GM03348 (cell line): ENCODE measurements at places on chromosomes 13 and 19.

- DNase-seq: peak; percentile 7
Measured at GRCh38 chr19:23957660-23958281, 43.1 kb downstream of the ZNF726 start.

DNA sequence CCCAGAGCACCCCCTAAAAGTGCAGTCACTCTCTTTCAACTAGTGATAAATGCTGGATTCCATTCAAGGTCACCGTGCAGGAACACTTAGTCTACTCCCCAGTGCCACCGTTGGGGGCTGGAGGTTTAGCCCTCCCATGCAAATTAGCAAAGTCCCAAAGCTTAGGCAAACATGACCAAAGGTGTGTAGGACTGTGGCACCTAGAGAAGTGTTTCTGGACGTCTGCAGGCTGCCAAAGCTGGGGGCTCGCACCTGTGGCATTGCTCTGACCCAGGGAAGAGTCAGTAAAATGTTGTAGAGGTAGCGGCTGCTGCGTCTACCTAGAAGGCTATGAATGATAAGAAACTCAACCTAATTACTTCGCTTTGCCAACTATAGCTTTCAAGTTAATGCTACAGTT, 13.9 kb downstream of the COL4A1 start:
- no peak for DNase-seq

- DNase-seq: peak; percentile 93
Measured at GRCh38 chr13:79405831-79406596, at the start of gene RBM26. RBM26 (minus strand) TSS chr13:79406255; CDS start chr13:79405774, 481 bp downstream.

- no peak for DNase-seq
Measured at GRCh38 chr13:110265682-110266430, 41.1 kb downstream of the COL4A1 start.

DNA sequence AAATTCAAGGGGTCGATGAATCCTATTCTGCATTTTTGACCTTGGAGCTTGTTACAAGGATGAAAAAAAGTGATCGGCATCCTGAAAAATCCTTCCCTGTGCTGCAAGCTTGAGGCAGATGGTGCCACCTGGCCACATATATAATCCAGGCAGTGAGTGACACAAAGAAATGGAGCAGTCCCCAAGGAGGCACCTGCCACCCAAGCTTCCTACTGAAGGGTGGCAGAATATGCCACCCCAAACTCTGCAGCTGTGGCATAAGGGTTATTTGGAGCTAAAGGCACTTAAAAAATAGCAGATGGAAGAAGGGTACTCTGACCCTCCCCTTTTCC, 15.4 kb downstream of the TMEM272 start:
- DNase-seq: no peak

GRCh38 chr13:105116966-105117365, 1418.5 kb downstream of the EFNB2 start:
- DNase-seq: no peak

DNA sequence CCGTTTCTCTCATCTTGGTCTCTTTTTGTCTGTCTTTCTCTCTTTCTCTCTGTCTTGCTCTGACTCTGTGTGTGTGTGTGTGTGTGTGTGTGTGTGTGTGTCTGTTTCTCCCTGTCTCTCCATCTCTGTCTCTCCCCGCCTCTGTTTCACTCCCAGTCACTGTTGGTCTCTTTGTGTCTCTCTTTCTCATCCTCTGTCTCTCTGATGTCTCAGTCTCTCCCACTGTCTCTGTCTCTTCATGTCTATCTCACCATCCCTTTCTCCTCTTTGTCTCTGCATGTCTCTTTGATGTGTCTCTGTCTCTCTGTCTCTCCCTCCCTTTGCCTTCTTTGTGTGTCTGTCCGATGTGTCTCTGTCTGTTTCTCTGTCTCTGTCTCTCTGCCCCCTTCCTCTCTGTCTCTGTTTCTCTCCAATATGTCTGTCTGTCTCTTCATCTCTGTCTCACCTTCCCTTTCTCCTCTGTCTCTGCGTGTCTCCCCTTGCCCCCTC, 2.5 kb downstream of the NFIC start:
- no peak for DNase-seq

DNA sequence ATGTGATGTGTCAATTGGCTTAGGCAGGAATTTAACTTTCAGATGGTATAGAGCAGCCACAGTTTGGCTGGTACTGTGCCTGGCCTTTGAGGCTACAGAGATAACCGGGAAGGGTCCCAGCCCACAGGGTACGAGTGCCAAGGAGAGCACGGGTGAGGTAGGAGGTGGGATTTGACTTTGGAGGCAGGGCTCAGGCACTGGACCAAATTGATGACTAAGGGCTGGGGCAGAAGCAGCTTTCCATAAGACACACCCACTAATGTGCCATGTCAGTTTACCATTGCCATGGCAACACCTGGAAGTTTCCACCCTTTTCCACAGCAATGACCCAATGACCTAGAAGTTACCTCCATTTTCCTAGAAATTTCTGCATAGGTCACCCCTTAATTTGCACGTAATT, 466.2 kb downstream of the TSHZ3 start:
- no peak for DNase-seq

- DNase-seq: peak; percentile 16
Measured at GRCh38 chr19:46886546-46887239, 25.9 kb downstream of the ARHGAP35 start.

- DNase-seq: no peak
Measured at GRCh38 chr19:40543029-40543597, 33.6 kb upstream of the SHKBP1 start.

- peak; percentile 2 for DNase-seq
Measured at GRCh38 chr19:3981736-3982681, 3.3 kb downstream of the EEF2 start.

GRCh38 chr13:28286263-28286662, 147.9 kb downstream of the PAN3 start:
- no peak for DNase-seq

DNA sequence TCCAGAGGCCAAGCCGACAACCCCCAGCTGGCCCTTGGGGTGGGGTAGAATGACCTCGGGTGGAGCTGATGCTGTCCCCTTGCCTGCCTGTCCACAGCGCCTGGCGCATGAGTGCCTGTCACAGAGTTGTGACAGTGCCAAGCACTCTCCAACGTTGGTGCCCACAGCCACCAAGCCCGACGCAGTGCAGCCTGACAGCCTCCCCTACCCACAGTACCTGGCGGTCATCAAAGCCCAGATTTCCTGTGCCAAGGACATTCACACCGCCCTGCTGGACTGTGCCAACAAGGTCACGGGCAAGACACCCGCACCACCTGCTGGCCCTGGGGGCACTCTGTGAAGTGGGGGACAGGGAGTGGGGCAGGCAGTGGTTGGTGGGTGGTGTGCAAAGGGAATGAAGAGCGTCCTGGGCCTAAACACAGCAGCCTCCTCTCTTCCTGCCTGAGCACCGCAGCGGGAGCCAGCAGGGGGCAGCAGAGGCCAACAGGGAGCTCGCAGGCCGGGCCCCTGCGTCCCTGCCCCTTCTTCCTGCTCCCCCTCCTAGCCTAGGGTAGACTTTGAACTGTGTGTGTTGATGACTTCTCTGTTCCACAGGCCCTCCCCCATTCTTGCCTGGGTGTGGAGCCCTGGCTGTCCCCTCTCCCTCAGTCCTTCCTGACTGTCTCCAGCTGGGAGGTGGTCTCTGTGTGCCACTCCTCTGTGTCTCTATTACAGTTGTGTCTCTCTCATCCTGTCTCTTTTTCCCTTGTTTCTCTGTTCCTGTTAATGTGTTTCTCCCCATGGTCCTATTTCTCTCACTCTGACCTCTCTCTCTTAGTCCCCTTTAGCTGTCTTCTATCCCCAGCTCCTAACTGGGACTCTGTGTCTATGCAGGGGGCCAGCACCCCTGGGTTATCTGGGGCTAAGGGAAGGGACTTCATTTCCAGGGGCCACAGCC, 6.5 kb downstream of the MED29 start:
- peak; percentile 91 for DNase-seq

DNA sequence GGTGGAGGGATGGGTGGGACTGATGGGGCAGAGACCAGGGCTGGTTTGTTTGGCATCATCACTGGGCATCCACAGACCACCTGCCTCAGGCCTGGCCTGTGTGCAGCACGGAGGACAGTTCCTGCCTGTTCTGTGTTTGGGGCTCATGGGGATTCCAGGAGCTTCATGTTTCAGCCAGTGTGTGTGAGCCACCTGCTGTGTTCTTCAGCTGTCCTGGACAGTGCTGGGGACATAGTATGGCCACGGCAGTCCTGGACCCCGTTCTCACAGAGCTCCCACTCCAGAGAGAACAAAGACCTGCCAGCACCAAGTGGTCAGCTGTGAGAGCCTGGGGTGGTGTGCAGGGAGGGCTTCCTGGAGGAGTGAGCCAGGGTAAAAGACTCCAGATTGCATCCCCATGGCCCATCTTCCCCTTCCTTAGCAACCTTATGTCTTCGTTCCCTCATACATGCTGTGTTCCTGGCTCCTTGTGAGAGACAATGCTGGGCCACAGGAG, 2.0 kb upstream of the CCDC97 start:
- DNase-seq: no peak

- DNase-seq: peak; percentile 13
Measured at GRCh38 chr13:32309312-32310133, 5.6 kb downstream of the ZAR1L start.

DNA sequence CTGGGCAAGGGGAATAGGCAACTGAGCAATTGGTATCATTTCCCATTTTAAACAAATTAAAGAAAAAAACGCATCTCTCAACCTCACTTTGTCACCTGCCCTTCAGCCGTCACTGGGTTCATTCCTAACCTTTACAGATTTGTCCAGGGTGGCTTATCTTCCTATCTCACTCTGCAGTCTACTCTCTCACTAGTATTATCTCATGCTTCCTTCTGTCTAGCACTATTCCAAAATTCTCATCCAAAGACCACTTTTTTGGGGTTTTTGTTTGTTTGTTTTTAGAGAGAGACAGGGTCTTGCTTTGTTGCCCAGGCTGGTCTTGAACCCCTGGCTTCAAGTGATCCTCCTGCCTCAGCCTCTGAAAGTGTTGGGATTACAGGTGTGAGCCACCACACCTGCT, 26.7 kb upstream of the MPHOSPH8 start:
- no peak for DNase-seq

- DNase-seq: peak; percentile 79
Measured at GRCh38 chr13:34207334-34207733, 389.4 kb downstream of the RFC3 start.

DNA sequence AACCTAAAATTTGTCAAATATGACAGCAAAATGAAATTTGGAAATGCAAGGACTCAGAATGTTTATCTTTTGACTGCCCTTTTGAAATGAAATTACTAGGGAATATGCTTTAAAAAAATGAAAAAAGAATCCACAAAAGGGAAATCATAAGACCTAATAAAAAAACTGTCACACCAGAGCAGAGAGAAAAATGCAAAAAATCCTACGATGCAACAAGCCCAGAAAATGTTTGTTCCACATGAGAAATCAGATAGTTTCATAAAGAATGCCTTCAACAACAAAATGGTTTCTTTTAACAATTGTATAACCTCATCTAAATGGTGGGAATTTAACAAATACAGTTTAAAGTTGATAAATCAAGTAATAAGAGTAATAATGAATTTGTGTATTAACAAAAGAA, 8.0 kb downstream of the LPAR6 start:
- peak; percentile 25 for DNase-seq

DNA sequence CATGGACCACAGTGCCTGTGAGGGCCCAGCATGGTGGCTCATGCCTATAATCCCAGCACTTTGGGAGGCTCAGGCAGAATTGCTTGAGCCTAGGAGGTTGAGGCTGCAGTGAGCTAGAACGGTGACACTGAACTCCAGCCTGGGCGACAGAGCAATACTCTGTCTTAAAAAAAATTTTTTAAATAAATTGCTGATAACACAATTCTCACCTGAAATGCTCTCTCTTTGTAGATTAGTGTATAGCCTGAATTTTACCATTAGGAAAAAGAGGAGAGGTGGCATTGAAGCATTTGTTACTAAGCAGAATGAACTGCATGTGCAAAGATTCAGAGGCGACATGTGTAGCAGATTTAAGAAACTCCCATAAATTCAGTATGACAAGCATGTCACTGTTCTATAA, 29.1 kb upstream of the MAP3K10 start:
- no peak for DNase-seq

DNA sequence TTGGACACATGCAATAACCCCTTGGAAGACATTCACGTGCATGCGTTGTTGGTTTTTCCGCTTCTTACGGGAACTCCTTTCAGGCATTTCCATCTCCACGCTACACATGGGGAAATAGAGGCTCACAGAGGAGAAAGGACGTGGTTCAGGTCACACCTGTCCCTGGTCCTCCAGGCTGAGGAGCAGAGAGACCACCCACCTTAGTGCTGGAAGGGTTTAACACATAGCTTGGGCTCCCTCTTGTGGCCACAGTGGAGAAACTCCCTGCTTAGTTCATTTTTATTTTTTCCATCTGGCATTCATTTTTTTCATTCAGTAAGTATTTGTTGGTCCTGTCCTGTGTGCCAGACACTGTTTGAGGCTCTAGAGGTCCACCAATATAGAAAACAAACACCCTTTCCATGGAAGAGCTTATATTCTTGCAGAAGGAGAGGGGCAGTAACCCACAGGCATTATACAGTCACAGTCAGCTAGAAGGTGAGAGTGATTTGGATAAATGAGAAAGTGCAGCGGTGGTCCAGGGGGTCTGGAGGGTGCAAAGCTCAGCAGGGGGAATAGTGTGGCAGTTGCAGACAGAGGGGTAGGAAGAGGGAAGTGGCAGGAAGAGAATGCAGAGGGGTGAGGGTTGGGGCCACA, 24.2 kb upstream of the TTYH1 start:
- peak; percentile 71 for DNase-seq

GRCh38 chr19:18478545-18479311, 40.8 kb upstream of the ISYNA1 start:
- peak; percentile 93 for DNase-seq

DNA sequence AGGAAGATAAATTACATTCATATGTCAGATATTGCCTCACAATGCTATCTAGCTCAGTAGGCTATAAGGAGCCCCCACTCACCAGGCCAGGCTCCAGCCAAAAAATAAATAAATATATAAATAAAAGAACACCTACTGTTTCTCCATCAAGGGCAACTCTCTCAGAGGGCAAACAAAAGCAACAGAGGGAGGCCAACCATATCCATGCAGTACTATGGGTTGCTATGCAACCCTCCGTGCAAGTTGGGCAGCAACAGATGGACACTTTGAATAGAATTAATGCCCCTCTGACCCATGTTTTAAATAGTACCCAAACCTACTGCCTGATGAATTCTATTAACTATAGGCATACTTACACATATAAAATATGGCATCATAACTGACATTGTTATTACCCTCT, 279.8 kb upstream of the EDNRB start:
- DNase-seq: no peak
